ENCODE measurements at places on chromosomes 13 and 19.
A peak's percentile ranks its signal among the peaks of the same experiment; 100 is the strongest.

DNA sequence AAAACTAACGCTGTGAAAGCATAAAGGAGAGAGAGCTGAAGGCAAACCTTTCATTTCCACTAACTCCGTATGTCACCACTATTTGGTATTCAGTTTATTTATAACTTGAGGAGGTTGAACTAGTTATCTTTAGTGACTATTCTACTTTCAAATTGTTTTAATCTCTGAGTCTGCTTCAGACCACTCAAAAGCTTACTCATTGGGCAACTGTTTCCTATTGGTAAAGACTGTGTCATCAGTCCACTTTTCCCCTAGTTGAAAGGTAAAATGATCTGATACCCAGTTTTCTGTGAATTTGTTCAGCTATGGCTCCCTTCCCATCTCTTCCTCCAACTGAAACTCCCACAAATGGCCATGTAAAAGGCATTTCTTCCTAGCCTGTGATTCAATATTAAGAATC is 39.1 kb downstream of the TEX26 start:
- peaks cover 1% of the 10 kb centered on the region for H3K27me3 ChIP-seq
- DNase-seq, result no peak
- H3K4me3 ChIP-seq, result no peak overlapping the region
- no peaks in the 10 kb centered on the region for H3K36me3 ChIP-seq
- peaks cover 12% of the 10 kb centered on the region for H3K4me1 ChIP-seq

- H3K4me1 ChIP-seq, result peaks cover 10% of the 10 kb centered on the region
- no peaks in the 10 kb centered on the region for H3K36me3 ChIP-seq
- H3K27me3 ChIP-seq, result no peaks in the 10 kb centered on the region
- H3K4me3 ChIP-seq, result no peak overlapping the region
These were observed 5.9 kb upstream of the C1QTNF9B start for GRCh38 chr13:23902975-23903905.

DNA sequence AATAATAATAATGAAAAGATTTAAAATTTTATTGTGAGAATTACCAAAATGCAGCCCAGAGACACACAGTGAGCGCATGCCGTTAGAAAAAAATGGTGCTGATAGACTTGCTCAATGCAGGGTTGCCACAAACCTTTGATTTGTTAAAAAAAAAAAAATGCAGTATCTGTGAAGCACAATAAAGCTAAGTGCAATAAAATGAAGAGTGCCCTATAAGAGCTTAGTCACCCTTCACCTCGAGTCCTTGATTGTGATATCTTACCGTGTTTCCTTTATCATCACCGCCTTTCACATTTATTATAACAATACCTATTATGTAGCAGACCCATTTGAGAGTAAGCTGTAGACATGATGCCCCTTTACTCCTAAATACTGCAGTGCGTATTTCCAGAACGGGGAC is 83.2 kb downstream of the SLC6A16 start:
- H3K27me3 ChIP-seq, result no peaks in the 10 kb centered on the region
- H3K36me3 ChIP-seq, result no peaks in the 10 kb centered on the region
- DNase-seq, result no peak
- H3K4me1 ChIP-seq, result no peaks in the 10 kb centered on the region
- H3K4me3 ChIP-seq, result no peak overlapping the region

DNA sequence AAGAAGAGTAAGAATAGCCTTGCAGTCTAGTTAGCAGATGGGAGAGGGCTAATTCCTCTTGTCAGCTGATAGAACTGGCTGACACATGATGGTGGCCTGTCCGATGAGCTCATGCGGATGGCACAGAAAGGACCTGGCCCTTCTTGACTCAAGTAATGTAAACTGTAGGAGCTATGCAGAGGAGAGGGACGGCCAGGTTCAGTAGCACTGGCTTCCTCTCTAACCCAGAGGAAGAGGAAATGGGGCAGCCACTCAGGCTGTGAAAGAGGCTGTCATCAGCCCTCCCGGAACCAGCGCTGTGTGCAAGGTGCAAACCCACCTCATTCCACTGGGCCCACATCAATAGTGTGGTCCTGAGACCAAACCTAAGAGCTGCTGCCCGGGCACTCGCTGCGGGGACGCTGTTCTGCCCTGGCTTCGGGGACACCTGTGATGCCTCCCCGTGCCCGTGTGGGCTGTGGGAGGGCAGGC is 30.8 kb upstream of the USE1 start:
- H3K27ac ChIP-seq, result no peak overlapping the region
- H3K27me3 ChIP-seq, result no peaks in the 10 kb centered on the region
- no peak for DNase-seq
- H3K36me3 ChIP-seq, result peaks cover 82% of the 10 kb centered on the region
- no peak overlapping the region for H3K4me3 ChIP-seq
- H3K4me1 ChIP-seq, result no peaks in the 10 kb centered on the region

DNA sequence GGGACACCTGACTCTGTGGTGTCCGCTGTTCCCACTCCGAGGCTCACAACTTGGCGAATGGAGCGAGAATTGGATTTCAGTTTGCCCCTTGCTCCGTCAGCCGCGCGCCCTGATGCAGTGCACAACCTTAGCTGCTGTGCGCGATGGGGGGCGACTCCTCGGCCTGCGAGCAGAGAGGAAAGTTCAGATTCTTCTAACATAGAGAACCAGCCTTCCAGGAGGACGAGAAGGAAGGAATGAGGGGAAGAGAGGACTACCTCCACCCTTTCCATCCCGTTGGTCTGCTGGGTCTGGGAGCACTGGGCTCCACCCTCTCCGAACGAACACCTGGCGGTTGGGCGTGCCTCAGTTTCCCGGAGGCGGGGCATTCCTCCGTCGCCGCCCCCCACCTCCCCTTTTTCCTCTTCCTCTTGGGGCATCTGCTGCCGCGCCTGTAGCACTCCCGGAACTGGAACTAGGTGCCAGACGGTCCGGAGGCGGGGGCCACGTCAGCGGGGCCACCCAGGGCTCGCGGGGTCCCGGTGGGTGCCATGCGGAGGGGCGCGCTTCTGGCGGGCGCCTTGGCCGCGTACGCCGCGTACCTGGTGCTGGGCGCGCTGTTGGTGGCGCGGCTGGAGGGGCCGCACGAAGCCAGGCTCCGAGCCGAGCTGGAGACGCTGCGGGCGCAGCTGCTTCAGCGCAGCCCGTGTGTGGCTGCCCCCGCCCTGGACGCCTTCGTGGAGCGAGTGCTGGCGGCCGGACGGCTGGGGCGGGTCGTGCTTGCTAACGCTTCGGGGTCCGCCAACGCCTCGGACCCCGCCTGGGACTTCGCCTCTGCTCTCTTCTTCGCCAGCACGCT is at the start of gene KCNK6:
TSS of gene KCNK6 (plus strand) at position 425 of the 838 bp plus-strand sequence. CDS start at position 531, 106 bp downstream.
- H3K27ac ChIP-seq, result peak within 1 kb of the TSS; percentile 84
- H3K27me3 ChIP-seq, result no peaks in the 10 kb centered on the region
- peak within 1 kb of the TSS; percentile 73 for H3K4me3 ChIP-seq

DNA sequence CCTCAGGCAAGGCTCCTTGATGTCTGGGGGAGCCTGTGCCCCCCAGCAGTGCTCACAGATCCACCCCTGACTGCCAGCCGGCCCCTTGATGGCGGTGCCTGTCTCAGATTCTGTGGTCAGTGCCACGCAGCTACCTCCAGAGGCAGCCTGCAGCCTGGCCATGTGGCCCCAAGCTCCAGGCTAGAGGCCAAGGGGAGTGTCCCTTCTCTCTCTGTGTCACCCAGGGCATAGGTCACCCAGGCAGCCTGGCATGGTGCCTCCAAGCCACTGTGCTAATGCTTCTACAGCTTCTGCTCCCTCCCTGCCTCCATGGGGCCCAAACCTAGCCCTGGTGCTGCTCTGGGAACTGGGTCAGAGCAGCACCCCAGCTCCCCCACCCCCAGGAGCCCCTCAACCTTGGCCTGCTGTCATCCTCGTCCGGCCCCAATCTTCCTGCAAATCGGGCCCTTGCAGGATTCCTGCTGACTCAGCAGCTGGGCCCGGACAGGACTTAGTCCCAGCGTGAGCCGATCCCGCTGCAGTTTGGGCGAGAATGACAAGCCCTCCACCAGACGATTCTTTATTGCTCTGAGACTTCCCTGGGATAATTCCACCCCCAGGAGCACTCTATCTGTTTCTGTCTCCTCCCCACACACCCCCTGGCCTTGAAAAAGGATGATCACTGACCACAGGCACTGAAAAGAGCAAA is 2.8 kb upstream of the ARL11 start:
- no peak overlapping the region for H3K27ac ChIP-seq
- DNase-seq, result no peak
- no peak overlapping the region for H3K4me3 ChIP-seq
- H3K4me1 ChIP-seq, result peaks cover 3% of the 10 kb centered on the region
- H3K27me3 ChIP-seq, result no peaks in the 10 kb centered on the region

DNA sequence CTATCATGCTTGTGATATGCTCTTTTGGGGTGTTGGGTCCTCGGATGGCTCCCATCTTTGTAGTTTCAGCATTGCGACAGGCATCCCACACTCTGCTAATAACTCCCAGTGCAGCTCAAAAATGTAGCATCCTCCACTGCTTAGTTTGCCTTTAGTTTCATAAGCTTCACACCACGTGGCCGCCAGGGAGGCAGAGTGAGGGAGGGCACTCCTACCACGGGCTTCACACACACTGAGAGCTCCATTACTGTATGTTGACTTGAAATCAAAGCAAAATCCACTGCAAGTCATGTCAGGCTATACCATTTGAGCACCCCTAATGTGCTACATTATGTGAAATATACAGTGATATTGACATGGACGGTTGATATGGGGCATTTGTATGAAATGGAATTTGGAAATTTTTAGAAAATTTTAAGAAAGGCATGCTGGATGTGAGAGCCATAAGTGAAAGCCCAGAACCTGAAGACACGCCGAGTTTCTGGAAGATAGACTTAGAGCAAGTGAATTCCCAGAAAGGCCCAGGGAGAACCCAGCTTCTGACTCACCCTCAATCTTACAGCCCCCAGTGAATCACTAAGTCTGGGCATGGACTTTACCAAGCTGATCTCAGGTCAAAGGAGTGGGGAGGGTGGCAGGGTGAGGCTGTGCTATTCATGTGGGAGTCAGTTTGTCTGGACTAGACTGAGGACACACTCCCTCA is 94.1 kb downstream of the HSPH1 start:
- no peak overlapping the region for H3K4me3 ChIP-seq
- no peak for DNase-seq
- H3K4me1 ChIP-seq, result no peaks in the 10 kb centered on the region
- H3K27ac ChIP-seq, result no peak overlapping the region
- H3K27me3 ChIP-seq, result no peaks in the 10 kb centered on the region
- H3K36me3 ChIP-seq, result no peaks in the 10 kb centered on the region

GRCh38 chr19:39247701-39248664 is 673 bp downstream of the IFNL4 start:
- H3K4me1 ChIP-seq, result no peaks in the 10 kb centered on the region
- DNase-seq, result no peak

DNA sequence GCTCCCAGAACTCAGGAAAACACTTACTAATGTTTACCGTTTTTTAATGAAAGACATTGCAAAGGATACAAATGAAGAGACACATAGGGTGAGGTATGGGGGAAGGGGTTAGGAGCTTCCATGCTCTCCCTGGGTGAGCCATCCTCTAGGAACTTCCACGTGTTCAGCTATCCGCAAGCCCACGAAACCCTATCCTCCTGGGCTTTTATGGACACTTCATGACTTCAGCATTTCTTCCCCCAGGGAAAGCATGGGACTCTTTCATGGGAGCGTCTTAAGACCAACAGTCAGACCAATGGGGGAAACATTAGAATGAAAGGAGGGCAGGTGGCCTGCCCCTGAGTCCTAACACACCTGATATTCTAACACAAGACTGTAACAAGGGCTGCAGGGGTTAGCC is 6.6 kb upstream of the ESD start:
- peaks cover 9% of the 10 kb centered on the region for H3K4me1 ChIP-seq
- no peaks in the 10 kb centered on the region for H3K36me3 ChIP-seq
- no peak overlapping the region for H3K27ac ChIP-seq
- DNase-seq, result no peak

GRCh38 chr19:19655641-19656343 is 7.7 kb downstream of the ATP13A1 start:
- DNase-seq, result no peak
- H3K27ac ChIP-seq, result no peak overlapping the region
- H3K27me3 ChIP-seq, result no peaks in the 10 kb centered on the region
- peaks cover 92% of the 10 kb centered on the region for H3K36me3 ChIP-seq

DNA sequence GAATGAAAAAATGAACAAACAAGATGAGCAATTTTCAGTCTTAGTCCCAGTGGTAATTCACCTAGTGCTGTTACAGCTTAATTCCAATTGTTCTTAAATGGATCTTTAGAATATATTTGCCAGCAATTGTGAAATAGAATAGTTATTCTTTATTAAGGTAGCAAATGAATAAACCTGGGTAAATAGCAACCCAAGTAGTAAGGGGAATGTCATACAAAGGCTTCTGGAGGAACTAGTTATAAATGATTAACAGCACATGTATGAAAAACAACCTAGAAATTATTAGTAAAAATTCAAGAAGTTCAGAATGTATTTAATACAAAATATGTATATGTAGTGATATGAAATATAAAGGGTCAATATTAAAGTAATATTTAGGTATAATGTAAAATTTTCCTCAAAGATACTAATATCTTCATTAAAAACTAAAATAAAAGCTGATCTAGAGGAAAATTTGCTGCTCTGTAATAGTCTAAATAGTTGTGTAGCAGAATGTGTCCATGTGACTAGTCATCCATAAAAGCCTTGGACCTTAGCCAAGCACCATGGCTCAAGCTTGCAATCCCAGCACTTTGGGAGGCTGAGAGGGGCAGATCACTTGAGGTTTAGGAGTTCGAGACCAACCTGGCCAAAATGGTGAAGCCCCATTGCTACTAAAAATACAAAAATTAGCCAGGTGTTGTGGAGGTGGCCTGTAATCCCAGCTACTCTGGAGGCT is 535.9 kb upstream of the ATXN8OS start:
- H3K36me3 ChIP-seq, result no peaks in the 10 kb centered on the region
- no peaks in the 10 kb centered on the region for H3K4me1 ChIP-seq
- no peak for DNase-seq
- no peak overlapping the region for H3K4me3 ChIP-seq

DNA sequence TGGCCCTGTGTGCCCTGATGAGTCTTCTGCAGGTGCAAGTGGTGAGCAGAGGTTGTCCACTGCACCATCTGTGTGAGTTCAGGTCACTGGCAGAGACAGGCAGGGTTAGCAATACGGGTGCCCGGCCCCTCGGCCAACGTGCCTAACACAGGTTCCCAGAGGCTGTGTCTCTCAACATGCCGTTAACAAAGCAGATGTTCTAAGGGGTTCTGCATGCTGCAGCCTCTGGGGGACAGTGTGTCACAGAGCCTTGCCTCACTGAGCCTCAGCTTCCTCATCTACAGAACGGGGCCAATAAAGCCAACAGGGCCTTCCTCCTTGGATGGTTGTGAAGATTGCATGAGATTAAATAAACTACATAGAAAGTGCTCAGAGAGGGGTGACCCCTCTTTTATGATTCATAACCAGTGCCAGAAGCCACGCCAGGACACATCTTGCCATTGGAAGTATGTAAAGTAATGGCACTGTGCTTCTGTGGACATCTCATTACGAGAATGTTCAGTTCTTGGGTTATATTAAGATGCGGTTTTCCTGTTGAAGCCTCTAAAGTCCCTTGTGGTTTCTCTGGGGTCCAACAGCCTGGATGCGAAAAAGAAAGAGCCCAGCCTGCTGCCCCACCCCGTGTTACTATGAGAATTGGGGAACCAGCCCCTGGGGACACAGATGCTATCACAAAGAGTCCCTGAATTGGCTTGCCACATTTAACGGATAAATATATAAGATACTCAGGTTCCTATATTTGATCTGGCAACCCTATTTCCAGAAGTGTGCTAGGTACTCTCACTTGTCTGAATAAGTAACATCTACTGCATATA is 11.2 kb upstream of the ARHGEF18 start:
- no peak overlapping the region for H3K27ac ChIP-seq
- H3K4me1 ChIP-seq, result no peaks in the 10 kb centered on the region
- H3K4me3 ChIP-seq, result no peak overlapping the region

Measured in tibial artery (tissue), 4 donors.